ENCODE measurements at places on chromosomes 11 and 22. TPM values are rescaled to one million over a fixed set of nuclear protein-coding genes. Genes with fewer than 3 reads are reported as not detected.

DNA sequence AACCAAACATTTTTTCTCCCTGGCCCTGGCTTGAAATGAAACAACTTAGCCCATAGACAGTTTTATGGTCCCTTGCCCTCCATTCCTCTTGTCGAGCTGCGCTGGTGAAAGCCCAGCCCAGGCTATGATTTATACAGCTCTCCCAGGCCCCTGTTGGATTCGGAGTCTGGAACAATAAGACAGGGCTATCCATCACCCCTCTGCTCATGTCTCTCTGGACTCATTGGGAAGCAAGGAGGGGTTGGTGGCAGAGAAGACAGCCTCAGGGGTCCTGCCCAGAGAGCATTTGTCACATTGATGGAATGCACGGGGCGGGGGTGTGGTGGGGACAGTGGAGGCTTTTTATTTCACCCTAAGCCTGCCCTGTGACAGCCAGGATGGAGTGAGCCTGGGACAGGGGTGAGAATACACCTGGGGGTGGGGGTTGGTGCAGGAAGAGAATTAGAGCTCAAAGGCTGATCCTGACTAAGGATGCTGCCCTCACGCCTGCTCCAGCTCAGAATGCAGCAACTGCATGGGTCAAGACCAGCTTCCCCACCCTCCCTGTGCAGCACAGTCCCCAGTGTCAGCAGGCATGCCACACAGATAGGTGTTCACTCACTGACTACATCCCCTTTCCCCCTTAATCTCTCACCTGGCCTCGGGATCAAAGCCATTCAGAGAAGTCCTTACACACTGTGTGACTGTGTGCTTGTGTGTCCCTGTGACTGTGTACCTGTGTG, 10.0 kb upstream of the PKNOX2 start:
- no peak for DNase-seq
- no peaks in the 10 kb centered on the region for H3K4me1 ChIP-seq
- no peak overlapping the region for H3K27ac ChIP-seq
- no peaks in the 10 kb centered on the region for H3K36me3 ChIP-seq
- H3K4me3 ChIP-seq: no peak overlapping the region

Gene C11orf91
- total RNA-seq: not detected

DNA sequence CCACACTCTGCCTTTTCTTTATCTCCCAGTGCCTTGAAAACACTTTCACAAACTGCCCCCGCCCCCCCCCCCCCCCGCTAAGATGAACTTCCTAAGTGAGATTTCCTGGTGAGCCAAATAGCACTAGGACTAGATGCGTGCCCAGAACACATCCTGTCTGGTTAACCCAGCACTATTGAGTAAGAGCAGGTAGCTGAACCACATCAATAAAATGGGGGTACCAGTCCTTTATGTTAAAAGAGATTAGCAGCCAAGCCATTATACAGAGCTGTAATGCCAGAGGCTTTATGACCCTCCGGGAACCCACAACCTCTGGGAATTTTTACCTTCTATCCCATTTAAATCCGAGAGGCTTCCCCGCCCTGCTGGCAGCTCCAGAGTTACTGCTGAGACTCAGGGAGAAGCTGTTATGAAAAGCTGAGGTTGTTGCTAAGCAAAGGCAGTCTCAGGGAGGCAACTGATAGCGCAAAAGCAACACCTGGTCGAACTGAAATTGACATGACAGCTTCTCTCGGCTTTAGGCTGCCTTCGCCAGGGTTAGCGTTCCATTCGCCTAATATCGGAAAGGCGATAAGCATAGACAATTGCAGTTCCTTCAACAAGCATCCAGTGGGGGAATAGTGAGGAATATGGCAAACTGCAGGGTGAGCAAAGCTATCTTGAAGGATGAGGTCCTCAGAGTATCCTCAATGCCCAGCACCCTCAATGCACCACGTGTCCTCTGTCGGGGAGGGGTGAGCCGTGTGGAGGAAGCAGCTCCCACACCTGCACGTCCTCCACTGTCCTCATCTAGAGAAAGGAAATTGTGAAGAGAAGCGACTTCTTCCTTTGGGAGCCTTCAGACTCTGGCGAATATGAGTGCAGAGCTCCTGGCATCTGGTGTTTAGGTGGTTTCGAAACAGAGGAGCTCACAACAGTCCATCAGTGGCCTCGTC, 977.0 kb downstream of the NTM start:
- peaks cover 4% of the 10 kb centered on the region for H3K27me3 ChIP-seq
- DNase-seq: peak; percentile 32

GRCh38 chr11:64638018-64638665, 47.1 kb downstream of the SLC22A12 start:
- H3K4me3 ChIP-seq: no peak overlapping the region
- no peak for DNase-seq
- H3K27me3 ChIP-seq: peaks cover 2% of the 10 kb centered on the region
- H3K4me1 ChIP-seq: peaks cover 9% of the 10 kb centered on the region
- H3K27ac ChIP-seq: no peak overlapping the region

DNA sequence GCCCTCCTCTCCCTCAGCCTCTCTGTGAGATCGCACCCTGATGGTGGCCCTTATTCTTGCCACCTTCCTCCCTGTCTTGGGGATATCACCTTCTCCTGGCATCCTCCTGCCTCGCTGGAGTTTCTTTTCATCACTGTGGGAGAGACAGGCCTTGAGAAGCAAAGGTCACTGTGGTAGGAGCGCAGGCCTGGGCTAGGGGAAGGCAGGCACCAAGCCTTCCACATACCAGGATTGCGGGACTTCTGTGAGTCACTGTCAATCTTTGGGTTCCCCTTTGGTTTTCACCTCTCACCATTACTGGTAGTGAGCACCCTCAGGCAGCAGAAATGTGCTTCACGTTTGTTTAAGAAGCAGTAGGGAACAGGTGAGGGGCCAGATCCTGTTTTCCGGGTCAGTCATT, 31.2 kb upstream of the B3GAT1 start:
- no peak overlapping the region for H3K27ac ChIP-seq
- H3K4me1 ChIP-seq: peaks cover 2% of the 10 kb centered on the region
- DNase-seq: no peak

Gene KRTAP5-9
- not detected for total RNA-seq

Gene APOL5
- total RNA-seq: not detected

Gene HSPB2
- not detected for total RNA-seq

- no peak overlapping the region for H3K4me3 ChIP-seq
- H3K27ac ChIP-seq: no peak overlapping the region
- no peaks in the 10 kb centered on the region for H3K36me3 ChIP-seq
- H3K4me1 ChIP-seq: no peaks in the 10 kb centered on the region
- DNase-seq: no peak
Measured at GRCh38 chr11:32469791-32470190, 34.5 kb upstream of the WT1 start.

Gene SCT
- total RNA-seq: not detected

GRCh38 chr11:35281169-35281688, 138.1 kb downstream of the SLC1A2 start:
- H3K4me1 ChIP-seq: peaks cover 17% of the 10 kb centered on the region
- H3K27ac ChIP-seq: no peak overlapping the region
- no peaks in the 10 kb centered on the region for H3K36me3 ChIP-seq
- no peak for DNase-seq
- H3K4me3 ChIP-seq: no peak overlapping the region
